ENCODE measurements at places on chromosomes 16 and 17. TPM values are rescaled to one million over a fixed set of nuclear protein-coding genes. Genes with fewer than 3 reads are reported as not detected.
A peak's percentile ranks its signal among the peaks of the same experiment; 100 is the strongest.

DNA sequence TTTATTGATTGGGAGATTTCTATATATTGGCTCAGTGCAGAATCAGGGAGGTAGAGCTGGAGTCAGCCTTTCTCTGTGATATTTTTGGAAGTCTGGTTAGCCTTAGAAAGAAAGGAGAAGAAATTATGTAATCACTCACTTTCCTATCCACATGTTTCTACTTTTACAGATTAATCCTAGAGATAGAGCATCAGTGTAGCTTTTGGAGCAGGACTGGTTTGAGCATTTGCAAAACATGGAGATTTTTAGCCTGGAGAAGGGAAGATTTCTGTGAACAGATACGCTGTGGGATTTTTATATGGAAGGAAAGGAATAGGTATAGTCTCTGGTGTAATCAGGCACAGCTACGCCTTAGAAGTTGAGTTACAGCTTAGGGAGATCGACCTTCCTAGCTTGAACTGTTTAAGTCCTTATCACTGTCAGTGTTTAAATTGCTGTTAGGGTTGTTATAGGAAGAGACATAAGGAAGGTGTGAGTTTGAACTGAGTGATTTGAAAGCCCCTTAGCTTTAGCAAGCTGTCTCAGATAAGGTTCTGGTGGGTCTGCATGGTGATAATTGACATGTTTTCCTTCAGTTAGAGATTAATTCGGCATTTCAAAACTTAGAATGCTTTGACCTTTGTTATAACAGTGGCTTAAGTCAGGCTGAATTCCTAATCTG lies 20.5 kb downstream of the METTL9 start:
- peaks cover 1% of the 10 kb centered on the region for H3K36me3 ChIP-seq
- DNase-seq: no peak
- no peak overlapping the region for H3K4me3 ChIP-seq
- no peaks in the 10 kb centered on the region for H3K27me3 ChIP-seq

DNA sequence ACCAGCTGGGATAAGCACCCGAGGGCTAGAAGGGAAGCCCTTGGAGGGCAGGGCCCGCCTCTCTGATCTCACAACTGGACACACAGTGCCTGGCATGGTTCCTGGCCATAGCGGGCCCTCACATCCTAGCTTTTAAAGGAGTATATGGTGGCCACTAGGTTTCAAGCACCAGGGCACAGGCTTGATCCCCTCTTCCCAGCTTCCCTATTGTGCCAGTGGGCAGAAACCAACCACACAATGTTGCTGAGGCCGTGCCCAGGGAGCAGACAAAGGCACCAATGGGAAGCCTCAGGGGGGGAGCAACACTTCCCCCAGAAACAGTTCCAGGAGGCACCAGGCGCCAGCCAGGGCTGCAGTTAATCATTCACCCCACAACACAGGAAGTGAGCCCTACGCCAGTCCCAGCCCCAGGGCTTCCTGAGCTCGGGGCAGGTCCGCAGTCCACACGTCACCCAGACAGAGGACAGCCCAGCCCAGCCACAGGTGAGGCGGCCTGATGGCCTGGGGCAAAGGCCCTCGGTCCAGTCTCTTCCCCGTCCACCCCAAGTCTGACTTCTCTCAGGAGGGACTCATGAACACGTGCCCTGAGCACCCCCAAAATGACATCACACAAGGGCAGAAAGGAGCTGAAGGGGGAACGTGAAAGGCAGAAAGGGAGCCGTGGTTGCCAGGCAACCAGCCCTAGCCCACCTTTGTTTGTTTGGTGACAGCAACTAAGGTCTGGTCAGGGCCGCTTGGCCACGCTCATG lies 12.8 kb downstream of the SMIM5 start:
- H3K4me3 ChIP-seq: no peak overlapping the region
- H3K27me3 ChIP-seq: no peaks in the 10 kb centered on the region
- peak; percentile 72 for DNase-seq
- H3K4me1 ChIP-seq: peaks cover 9% of the 10 kb centered on the region

- DNase-seq: peak; percentile 100
- peak within 1 kb of the TSS; percentile 92 for H3K27ac ChIP-seq
- H3K4me1 ChIP-seq: peaks cover 15% of the 10 kb centered on the region
Measured at GRCh38 chr17:81394921-81395599, at the start of gene BAHCC1. Gene BAHCC1, plus strand, starts transcription at chr17:81395457. Its CDS starts 4,283 bp downstream, at chr17:81399740.

GRCh38 chr17:49454050-49454449 lies 39.4 kb upstream of the PHB1 start:
- peaks cover 15% of the 10 kb centered on the region for H3K27me3 ChIP-seq
- no peak overlapping the region for H3K27ac ChIP-seq
- no peaks in the 10 kb centered on the region for H3K36me3 ChIP-seq
- no peak overlapping the region for H3K4me3 ChIP-seq

- peak overlapping the region; percentile 97 for H3K4me3 ChIP-seq
- DNase-seq: peak; percentile 69
- H3K27me3 ChIP-seq: no peaks in the 10 kb centered on the region
- H3K4me1 ChIP-seq: peaks cover 18% of the 10 kb centered on the region
Measured at GRCh38 chr17:76265624-76266243, 586 bp downstream of the UBALD2 start.

GRCh38 chr16:51939378-51939871 lies 607.5 kb downstream of the TOX3 start:
- H3K36me3 ChIP-seq: no peaks in the 10 kb centered on the region
- H3K4me3 ChIP-seq: no peak overlapping the region
- no peak overlapping the region for H3K27ac ChIP-seq
- no peaks in the 10 kb centered on the region for H3K27me3 ChIP-seq

GRCh38 chr16:11350519-11350918 lies 5.3 kb downstream of the RMI2 start:
- peak overlapping the region; percentile 18 for H3K27ac ChIP-seq
- no peaks in the 10 kb centered on the region for H3K27me3 ChIP-seq
- H3K36me3 ChIP-seq: no peaks in the 10 kb centered on the region

DNA sequence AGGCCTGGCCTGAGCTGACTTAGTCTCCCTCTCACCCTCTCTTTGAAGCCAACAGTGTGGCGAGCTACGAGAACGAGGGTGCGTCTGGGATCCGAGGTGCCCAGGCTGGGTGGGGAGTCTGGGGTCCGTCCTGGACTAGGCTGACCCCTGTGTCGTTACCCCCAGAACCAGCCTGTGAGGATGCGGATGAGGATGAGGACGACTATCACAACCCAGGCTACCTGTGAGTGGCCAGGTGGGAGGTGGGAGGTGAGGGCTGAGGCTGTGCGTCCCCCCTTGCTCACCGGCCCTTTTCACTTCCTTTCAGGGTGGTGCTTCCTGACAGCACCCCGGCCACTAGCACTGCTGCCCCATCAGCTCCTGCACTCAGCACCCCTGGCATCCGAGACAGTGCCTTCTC lies 1.6 kb downstream of the LAT start:
- no peaks in the 10 kb centered on the region for H3K4me1 ChIP-seq
- H3K4me3 ChIP-seq: no peak overlapping the region
- H3K27me3 ChIP-seq: no peaks in the 10 kb centered on the region

DNA sequence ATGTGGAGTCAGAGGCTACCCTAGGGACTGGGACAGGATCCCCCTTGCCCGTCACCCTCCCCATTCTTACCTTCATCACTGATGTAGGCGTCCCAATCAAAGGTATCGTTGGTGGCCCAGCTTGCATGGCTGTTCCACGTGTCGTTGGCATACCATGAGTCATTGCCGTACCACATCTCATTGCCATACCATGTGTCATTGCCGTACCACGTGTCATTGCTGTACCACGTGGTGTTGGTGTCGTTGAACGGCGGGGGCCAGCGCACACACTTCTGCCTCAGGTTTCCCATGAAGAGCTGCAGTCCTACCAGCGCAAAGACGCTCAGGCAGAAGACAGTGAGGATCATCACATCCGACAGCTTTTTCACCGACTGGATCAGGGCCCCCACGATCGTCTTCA lies 4.8 kb downstream of the SCN4A start:
- no peak overlapping the region for H3K4me3 ChIP-seq
- no peak for DNase-seq
- H3K27me3 ChIP-seq: no peaks in the 10 kb centered on the region
- H3K27ac ChIP-seq: no peak overlapping the region
- peaks cover under 1% of the 10 kb centered on the region for H3K4me1 ChIP-seq

GRCh38 chr16:50640919-50641817 lies 39.9 kb downstream of the SNX20 start:
- H3K27me3 ChIP-seq: no peaks in the 10 kb centered on the region
- H3K36me3 ChIP-seq: no peaks in the 10 kb centered on the region
- H3K4me3 ChIP-seq: no peak overlapping the region
- no peak for DNase-seq

- no peak for DNase-seq
- H3K4me3 ChIP-seq: no peak overlapping the region
- no peaks in the 10 kb centered on the region for H3K4me1 ChIP-seq
Measured at GRCh38 chr17:65790241-65790640, 228.8 kb upstream of the AXIN2 start.

DNA sequence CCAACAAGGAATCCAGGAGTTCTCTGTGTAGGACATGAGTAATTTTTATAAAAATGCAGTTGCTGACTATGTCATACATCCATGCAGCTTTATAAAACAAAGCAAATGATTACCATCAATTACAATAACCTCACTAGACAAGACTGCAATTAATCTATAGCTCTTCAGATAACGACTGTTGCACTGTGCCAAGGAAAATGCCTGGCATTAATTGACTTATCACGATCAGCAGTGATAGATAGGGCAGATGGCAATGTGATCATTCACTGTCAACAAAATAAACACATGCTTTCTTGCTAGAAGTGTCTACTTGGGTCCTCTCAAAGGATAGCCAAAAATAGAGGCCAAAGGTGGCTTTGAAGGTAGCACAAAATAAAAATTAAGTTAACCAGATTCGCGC lies 415.0 kb downstream of the CA10 start:
- no peaks in the 10 kb centered on the region for H3K36me3 ChIP-seq
- H3K27ac ChIP-seq: no peak overlapping the region
- DNase-seq: no peak
- H3K27me3 ChIP-seq: no peaks in the 10 kb centered on the region

GRCh38 chr16:15672514-15673167 lies 22.6 kb downstream of the NDE1 start:
- peak; percentile 56 for DNase-seq
- H3K27ac ChIP-seq: peak overlapping the region; percentile 87
- H3K36me3 ChIP-seq: peaks cover 5% of the 10 kb centered on the region
- no peaks in the 10 kb centered on the region for H3K27me3 ChIP-seq
- no peak overlapping the region for H3K4me3 ChIP-seq

GRCh38 chr17:45241328-45242028 lies 19.8 kb downstream of the FMNL1 start:
- peaks cover 4% of the 10 kb centered on the region for H3K4me1 ChIP-seq
- H3K27me3 ChIP-seq: peaks cover 3% of the 10 kb centered on the region
- no peak overlapping the region for H3K4me3 ChIP-seq
- no peak overlapping the region for H3K27ac ChIP-seq
- H3K36me3 ChIP-seq: no peaks in the 10 kb centered on the region
- DNase-seq: no peak

DNA sequence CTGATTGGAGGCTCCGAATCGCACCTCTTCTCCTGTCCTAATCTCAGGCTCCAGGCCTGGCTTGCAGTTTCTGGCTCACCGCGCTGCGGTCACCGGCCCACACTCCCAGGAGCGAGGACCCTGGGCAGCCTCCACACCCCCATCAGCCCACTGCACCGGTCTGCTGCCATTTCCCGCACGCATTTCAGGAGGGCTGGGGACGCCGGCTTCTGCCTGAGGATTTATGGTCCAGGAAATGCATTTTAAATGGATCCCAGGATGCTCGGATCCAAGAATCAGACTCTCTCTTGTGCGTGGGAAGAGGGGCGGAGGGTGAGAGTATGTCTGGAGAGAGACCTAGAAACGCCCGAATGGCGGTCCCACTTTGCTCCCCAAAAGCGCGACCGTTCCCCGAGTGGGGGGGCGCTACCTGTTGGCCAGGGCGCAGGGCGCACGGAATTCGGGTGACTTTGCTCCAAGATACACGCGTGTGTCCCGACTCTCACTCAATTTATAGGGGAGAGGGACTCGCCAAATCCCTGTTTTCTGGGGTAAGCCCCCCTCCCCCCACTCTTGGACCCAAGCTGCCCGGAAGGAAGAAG lies 817 bp upstream of the JPH3 start:
- no peak for DNase-seq
- H3K27ac ChIP-seq: no peak overlapping the region
- H3K36me3 ChIP-seq: no peaks in the 10 kb centered on the region
- H3K4me1 ChIP-seq: no peaks in the 10 kb centered on the region

GRCh38 chr17:28018439-28019070 lies 23.9 kb upstream of the NLK start:
- no peak overlapping the region for H3K27ac ChIP-seq
- no peaks in the 10 kb centered on the region for H3K27me3 ChIP-seq
- H3K4me1 ChIP-seq: no peaks in the 10 kb centered on the region

GRCh38 chr17:8159032-8159400 lies 3.7 kb downstream of the VAMP2 start:
- H3K36me3 ChIP-seq: peaks cover 10% of the 10 kb centered on the region
- no peaks in the 10 kb centered on the region for H3K27me3 ChIP-seq
- H3K4me1 ChIP-seq: peaks cover 56% of the 10 kb centered on the region
- H3K4me3 ChIP-seq: no peak overlapping the region
- DNase-seq: no peak
- H3K27ac ChIP-seq: no peak overlapping the region

DNA sequence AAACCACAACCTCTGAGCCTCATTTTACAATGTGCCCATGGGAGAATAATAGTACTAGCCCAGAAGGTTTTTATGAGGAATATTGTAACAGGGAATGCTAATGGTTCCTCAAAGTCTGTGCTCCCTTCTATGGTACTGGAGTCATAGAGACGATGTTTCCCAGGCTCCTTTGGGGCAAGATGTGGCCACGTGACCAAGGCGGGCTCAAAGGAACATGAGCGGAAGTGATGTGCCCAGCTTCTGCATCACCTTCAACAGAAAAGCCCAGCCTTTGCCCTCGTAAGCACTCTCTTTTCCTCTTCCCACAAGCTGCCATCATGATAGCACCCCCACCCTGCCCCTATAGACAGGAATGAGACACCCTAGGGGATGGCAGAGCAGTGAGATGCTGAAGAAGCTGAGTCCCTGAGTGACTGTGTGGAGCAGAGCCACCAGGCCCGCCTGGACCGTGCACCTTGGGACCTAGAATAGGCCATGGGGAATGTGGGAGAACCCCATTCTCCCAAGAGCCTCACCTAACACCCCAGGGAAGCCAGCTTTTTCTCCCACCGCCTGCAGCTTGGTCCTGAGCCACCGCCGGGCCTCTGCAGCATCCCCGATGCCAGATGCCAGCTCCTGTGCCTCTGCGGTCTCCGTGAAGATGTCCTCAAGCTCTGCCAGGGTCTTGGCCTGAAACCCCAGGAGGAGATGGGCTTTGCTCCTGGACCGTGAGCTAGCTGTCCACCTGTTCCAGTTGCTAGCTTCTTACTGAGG lies 22.2 kb upstream of the PIK3R6 start:
- H3K4me1 ChIP-seq: no peaks in the 10 kb centered on the region
- no peaks in the 10 kb centered on the region for H3K36me3 ChIP-seq
- no peak overlapping the region for H3K27ac ChIP-seq
- no peaks in the 10 kb centered on the region for H3K27me3 ChIP-seq
- H3K4me3 ChIP-seq: no peak overlapping the region
- no peak for DNase-seq

- peaks cover 78% of the 10 kb centered on the region for H3K36me3 ChIP-seq
- H3K4me3 ChIP-seq: no peak overlapping the region
- H3K27me3 ChIP-seq: no peaks in the 10 kb centered on the region
- H3K4me1 ChIP-seq: no peaks in the 10 kb centered on the region
Measured at GRCh38 chr16:81696961-81697615, 82.0 kb upstream of the PLCG2 start.

- H3K4me1 ChIP-seq: no peaks in the 10 kb centered on the region
- no peak overlapping the region for H3K27ac ChIP-seq
- H3K4me3 ChIP-seq: no peak overlapping the region
- H3K36me3 ChIP-seq: no peaks in the 10 kb centered on the region
Measured at GRCh38 chr16:62676306-62676705, 640.1 kb upstream of the CDH8 start.

Gene CACNA1H
- polyA plus RNA-seq: 7.9 TPM

Gene KCNH6
- polyA plus RNA-seq: not detected

Gene ARHGDIG
- polyA plus RNA-seq: not detected

Gene PROCA1
- polyA plus RNA-seq: 0.44 TPM

Gene CCL16
- polyA plus RNA-seq: 21.7 TPM

Gene C16orf86
- polyA plus RNA-seq: 2.3 TPM
